ENCODE measurements at places on chromosomes 12 and 14.

DNA sequence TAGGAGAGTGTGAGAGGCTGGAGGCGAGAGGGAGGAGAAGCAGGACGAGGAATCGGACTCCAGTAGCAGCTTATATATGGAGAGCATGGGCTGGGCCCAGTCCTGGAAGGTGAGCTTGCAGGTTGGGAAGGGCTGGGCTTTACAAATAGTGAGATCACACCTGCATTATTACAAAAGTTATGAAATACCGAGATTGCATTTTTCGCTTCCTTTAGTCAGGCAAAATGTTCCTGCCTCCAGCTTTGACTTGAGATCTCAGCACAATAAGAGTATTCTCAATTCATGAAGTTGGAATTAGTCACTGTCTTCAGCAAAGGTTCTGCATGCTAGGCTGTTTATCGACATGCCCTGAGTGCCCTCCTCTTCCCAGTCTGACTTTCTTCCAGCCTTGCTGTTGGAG lies at the start of gene KRT6B:
Gene KRT6B (minus strand): TSS at position 46 of the 400 bp plus-strand sequence. CDS start 68 bp downstream, outside the sequence.
- no peak for DNase-seq

- DNase-seq: no peak
These were observed 1.6 kb upstream of the RBMS2 start for GRCh38 chr12:56520048-56520447.

- DNase-seq: no peak
These were observed 66.7 kb upstream of the E2F7 start for GRCh38 chr12:77131977-77132490.

- no peak for DNase-seq
These were observed 27.1 kb downstream of the POLE start for GRCh38 chr12:132660052-132660451.

DNA sequence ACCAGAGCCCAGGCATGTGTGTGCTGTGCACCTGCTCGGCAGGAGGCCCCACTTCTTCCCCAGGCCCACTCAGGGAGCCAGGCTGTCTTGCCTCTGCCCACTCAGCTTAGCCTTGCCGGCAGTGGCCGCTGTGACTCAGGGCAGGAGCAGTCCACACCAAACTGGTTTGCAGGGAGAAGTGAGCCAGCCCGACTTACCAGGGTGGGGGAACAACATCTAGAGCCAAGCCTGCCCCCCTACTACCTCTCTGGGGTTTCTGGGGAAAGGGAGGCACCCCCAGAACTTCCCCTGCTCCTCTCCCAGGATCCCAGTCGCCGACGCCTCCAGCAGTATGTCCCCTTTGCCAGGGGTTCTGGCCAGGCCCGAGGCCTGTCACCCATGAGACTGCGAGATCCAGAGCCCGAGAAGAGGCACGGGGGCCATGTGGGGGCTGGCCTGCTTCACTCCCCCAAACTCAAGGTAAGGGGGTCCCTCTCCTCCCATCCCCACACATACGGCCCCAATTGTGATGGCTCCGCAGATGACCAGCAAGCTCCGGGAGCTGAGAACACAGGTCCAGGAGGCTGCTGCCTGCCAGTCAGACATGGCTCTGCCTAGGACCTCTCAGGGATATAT lies 3.0 kb downstream of the PLEKHG6 start:
- DNase-seq: no peak

GRCh38 chr12:43786899-43787693 lies 19.0 kb downstream of the TWF1 start:
- no peak for DNase-seq

DNA sequence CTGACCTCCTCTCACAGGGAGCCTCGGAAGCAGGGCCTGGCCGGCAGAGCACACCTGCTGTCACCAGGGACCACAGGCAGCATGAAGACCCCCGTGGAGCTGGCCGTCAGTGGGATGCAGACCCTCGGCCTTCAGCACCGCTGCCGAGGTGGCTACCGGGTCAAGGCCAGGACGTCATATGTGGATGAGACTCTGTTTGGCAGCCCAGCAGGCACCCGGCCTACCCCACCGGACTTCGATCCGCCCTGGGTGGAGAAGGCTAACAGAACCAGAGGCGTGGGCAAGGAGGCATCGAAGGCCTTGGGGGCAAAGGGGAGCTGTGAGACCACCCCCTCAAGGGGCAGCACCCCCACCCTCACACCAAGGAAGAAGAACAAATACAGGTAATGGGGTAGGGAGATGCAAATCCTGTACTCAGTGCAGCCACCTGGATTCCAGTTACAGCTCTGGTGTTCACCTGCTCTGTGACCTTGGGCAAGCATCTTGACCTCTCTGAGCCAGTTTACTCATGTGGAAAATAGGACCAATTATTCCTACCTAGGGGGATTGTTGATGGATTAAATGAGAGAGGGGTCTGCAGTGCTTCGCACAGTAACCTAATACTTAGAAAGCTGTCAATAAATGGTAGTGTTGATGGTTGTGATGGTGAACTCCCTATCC lies 1.3 kb downstream of the RITA1 start:
- DNase-seq: no peak

DNA sequence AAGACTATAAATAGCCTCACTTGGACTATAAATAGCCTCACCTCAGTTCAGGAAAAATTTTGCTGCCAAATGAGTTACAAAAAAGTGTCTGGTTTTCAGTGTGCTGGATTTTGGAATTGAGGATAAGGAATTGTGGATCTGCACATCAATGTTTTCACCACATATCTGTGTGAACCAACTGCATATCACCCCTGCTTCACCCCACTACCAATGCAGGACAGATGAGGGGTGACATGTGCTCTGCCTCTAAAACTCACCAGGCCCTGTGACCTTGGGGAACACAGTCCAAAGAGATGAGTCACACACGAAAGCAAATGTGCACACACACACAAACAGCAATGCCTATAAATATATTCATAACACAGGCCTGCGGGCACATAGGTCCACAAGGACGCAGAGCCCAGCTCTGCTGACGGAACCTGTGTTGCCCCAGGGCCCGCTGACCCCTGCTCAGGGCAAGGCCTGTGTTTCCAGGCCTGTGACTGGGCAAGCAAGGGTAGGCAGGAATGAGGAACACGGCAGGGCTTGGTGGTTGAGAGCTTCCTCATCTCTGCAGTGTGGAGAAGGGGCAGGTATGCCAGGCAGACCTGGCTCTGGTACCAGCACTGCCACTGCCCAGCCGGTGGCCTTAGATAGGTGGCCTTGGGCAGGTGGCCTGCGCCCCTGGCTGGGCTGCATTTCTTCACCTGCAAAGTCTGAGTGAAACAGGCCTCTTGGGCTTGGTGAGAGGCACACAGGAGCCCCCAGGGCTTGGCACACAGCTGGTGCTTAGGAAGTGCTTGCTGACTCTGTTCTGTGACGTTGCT lies 82.4 kb downstream of the ARL6IP4 start:
- DNase-seq: no peak

GRCh38 chr12:24379433-24379832 lies 430.0 kb upstream of the SOX5 start:
- DNase-seq: no peak

DNA sequence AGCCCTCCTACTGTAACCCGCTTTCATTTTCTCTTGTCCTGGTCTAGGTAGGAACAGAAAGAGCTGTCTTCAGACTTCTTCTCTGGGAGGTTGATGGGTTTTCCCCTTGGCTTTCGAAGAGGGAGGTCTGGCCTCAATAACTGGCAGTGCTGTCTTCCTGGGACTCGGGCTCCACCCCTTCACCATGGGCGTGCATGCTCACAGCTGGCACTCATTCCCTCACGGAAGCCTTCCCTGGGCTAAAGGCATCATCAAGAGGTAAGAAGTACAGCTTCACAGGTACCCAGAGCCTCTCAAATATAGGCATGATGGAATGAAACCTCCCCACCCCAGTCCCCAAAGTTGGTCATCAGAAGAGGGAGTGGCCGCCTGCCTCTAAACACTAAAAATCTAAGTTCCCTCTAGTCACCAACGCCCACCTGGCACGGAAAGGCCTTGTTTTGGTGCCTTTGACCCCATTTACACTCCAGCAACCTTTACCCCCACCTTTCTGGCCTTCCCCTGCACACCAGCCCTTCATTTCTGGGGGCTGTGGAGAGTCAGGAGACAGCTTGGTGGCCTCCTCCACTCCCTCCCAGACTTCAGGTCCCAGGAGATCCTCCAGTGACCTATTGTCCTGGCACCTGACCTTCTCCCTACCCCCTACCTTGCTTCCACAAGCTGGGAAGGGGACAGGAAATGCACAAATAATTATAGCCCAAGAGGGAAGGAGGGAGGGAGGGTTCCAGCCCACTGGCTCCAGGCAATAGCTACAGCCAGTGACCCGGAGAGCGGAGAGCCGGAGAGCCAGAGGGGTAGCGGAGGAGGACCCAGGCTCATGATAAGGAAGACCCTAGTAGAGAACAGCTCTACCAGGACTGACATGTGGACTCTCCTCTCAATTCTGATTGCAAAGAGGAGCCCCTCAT lies 2.8 kb downstream of the RAPGEF3 start:
- DNase-seq: no peak

DNA sequence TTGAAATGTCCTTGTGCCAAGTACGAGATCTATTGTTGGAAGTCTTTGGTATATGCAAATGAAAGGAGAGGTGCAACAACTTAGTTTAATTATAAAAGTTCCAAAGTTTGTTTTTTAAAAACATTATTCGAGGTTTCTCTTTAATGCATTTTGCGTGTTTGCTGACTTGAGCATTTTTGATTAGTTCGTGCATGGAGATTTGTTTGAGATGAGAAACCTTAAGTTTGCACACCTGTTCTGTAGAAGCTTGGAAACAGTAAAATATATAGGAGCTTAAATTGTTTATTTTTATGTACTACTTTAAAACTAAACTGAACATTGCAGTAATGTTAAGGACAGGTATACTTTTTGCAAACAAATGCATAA lies 2.3 kb downstream of the HSPA2 start:
- no peak for DNase-seq

- DNase-seq: peak; percentile 15
These were observed 11.9 kb downstream of the NAA25 start for GRCh38 chr12:112096667-112097066.

DNA sequence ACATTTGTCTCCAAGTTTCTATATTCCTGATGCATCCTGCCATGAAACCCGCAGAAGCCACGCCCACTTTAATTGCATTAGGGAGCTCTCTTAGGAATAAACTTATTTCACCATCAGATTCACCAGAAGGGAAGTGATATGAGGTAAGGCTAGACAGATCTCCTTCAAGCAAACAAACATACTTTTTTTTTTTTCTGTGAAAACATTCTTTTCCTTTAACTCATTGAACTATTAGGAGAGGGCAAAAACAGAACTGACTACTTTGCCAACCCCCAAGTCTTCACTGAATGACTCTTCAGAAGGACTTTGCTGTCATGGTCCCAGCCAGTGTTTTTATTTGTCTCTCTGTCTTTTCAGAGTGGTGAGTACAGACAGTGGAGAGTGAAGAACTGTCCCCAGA lies 48.4 kb downstream of the GTF2A1 start:
- no peak for DNase-seq

DNA sequence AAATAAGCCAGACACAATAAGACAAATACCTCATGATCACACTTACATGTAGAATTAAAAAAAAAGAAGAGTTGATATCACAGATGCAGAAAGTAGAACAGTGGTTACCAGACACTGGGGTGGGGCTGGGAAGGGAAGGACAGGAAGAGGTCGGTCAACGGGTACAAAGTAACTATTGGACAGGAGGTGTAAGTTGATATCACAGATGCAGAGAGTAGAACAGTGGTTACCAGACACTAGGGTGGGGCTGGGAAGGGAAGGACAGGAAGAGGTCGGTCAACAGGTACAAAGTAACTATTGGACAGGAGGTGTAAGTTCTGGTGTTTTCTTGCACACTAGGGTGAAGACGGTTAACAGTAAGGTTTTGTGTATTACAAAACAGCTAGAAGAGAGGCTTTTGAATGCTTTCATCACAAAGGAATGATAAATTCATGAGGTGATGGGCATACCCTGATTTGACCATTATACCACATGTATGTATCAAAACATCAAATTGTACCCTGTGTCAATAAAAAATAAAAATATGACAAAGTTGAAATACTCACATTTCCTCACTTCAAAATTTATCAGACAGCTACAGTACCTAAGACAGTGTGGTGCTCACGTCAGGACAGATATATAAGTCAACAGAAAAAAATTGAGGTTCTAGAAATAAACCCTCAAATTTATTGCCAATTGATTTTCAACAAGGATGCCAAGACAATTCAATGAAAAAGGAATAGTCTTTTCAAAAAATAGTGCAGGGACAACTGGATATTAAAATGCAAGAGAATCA lies 32.8 kb downstream of the GALC start:
- DNase-seq: no peak

DNA sequence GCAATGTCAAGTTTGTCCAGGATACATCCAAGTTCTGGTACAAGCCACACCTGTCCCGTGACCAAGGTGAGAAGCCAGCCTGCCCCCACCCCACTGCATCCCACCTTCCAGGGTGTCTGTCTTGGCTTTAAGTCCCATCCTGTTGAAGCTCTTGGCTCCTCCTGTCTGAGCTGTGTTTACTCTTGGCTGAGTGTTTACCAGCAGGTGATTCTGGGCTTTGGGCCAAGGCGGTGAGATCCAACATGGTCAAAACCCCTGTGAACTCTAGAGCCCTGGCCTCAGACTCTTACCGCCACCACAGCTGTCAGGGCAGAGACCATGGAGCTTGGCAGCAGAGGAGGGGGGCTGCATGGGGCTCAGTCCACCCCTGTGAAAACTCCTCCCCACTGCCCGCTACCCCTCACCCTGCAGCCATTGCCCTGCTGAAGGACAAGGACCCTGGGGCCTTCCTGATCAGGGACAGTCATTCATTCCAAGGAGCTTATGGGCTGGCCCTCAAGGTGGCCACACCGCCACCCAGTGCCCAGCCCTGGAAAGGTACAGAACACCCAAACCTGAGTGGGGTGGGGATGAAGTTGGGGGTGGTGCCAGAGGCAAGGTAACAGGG lies 11.6 kb downstream of the TNS2 start:
- DNase-seq: no peak

DNA sequence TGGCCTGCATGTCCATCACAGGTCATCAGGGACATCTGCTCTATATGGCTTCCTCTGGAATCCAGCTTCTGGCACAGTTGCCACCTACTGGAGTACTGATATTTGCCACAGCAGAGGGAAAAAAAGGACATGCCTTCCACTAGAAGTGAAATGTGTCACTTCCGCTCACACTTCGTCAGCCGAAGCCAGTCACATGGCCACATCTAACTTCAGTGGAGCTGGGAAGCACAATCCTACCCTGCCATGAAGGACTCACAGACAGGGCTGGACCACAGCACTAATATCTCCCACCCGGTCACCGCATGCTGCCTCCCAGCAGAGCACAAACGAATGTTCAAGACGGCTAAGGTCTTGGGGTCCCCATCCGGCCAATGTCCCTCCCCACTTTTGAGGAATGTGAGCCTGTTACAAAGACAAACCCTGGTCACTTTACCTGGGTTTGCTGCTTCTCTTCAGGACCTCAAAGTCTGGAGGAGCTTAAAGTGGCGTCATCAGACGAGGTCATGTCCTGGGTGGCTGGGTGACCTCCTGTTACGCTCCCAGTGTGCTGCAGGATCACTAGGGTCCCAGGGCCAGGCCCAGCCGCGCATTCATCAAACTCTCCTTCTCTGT lies 98.6 kb downstream of the GCH1 start:
- DNase-seq: no peak

DNA sequence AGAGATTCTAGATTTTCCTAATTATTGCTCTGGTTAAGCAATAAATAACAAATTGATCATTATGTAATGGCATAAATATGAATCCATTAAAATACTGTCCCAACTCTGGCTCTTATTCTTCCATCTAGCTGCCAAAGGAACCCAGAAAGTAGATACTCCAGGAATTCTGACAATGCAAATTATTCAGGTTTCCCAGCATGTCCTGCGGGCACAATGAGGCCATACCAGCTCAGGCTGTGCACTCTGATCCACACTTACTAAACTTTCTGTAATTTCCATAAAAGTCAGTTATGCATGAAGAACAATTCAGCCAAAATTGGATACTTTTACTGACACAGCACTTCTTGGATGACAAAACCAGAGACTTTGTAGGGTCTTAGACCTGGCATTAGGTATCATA lies 576.3 kb downstream of the KCNH5 start:
- no peak for DNase-seq

GRCh38 chr12:3142386-3142785 lies 65.2 kb downstream of the TSPAN9 start:
- no peak for DNase-seq
